ENCODE measurements at places on chromosomes 3 and 15.

GRCh38 chr3:159158213-159158612 lies 356.4 kb downstream of the MFSD1 start:
- DNase-seq: no peak

DNA sequence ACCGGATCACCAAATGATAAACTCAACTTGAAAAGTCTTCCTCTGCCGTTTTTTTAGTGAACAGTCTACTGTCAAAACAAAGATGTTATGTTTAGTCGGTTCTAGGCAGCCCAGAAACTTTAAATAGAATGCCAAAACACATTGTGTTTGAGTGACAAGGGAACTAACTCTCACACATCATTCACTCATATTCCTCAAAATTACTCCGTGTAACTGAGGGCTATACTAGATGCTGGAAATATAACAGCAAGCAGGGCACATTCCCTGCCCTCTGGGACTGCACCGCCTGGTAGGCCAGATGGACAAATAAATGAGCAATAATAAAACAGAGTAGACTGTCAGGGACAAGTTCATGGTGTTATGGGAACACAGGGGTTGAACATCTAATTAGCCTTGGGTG lies 251.4 kb downstream of the MAGI1 start:
- DNase-seq: no peak

GRCh38 chr3:52856666-52857065 lies 21.8 kb upstream of the MUSTN1 start:
- no peak for DNase-seq

- DNase-seq: peak; percentile 69
Observed at GRCh38 chr3:32401556-32402081, 10.0 kb downstream of the CMTM7 start.

DNA sequence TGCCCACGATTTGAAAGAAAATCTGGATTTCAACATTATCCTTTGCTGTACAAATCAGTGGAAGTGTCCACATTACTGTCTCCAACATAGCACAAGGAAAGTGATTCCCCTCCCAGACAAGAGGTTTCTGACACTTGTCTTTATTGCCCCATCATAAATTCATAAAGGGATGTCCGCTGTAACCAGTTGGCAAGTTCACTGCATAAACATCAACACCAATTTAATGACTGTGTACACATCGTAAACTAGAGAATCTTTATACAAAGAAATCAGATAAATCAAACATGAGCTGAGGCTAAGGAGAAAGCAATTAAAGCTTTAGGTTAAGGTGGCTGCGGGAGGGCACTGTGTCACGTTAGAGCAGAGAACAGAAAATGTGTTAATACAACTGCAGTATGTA lies 129.8 kb downstream of the MEIS2 start:
- DNase-seq: no peak

DNA sequence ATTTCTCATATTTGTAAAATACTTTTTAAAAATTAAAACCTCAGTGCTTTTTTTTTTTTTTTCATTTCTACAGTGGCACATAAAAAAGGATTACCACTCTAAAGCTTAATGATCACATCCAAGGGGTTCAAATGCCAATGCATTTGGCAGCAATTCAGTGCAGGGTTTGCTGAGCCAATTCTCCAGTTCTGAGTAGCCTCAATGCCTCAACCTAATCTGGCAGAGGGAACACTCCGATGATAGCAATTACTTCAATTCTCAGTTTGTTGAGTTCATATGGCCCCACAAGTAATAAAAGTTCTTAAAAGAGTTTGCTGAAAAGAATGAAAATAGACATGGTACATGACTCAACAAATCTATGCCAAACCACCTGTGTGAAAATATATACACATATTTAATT lies 79.3 kb upstream of the RBMS3 start:
- DNase-seq: no peak

DNA sequence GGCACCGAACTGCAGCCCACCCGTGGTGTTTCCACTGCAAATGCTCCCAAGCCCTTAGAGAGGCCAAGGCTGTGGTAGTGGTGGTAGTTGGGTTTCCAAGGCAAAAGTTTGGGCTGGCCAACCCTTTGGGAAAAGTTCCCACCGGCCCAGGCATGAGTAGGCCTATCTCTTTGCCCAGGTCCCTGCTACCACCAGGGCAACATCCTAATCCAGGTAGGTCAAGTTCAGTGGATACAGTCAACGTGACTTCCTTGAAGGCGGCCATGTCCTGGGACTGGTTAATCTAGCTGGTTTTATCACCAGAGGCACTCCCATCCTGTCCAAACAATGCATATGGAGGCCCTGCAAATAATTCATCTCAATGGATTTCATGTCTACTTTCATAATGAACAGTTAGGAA lies 1.6 kb upstream of the ONECUT1 start:
- no peak for DNase-seq

DNA sequence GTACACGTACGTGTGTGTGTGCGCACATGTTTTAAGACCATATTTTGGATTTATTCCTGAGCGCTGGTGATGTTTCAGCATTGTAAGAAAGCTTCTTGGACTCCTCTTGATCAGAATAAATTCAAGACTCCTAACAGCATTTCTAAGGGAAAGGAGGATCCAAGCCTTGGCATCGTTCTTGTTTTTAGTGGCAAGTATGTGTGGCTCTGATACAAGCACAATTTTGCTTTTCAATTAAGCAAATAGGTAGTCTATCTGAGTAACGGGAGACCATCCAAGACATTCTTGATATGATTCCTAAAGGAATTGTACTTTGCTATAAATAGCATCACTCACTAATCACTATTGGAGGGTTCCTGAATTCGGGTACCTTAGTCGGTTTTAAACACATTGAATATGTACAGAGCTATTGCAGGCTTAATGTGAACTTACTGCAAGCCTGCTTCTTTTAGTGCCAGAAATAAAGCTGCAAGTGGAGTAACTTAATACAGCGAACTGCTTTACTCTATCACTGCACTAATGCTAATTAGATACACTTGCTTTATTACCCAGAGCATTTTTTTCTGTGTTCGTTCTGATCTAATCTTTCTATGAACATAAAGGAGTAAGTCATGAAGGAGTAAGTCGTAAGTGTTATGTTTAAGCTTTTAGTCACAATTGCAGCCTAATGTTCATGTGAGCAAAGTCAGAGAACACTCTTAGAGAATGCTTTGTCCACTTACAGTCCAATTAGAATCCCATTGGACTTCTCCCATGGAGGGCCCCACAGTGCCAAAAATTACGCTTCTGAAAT lies 186.3 kb downstream of the MCTP2 start:
- DNase-seq: no peak

GRCh38 chr3:166296179-166296783 lies 459.1 kb upstream of the BCHE start:
- DNase-seq: no peak

DNA sequence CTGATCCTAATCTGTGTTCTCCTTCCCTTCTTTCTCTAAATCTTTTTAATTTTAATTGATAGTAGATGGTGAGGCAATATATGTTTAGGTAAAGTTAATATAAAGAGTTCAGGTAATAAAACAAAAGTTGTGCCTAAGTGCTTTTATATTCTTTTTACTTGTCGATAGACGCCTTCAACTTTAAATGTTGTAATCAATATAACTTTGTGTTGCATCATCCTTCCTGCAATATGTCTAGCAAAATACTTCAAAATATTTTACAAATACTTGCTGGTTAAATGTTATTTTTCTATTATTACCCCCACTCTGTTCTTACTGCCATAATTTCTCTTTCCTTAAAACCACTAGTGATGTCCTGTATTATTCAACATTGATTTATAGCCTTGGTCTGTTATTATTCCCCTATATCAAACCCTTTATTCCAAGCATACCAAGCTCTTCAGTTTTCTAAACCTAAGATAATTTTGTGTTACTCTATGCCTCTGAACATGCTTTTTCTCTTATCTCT lies 92.4 kb downstream of the NAALADL2 start:
- DNase-seq: no peak

DNA sequence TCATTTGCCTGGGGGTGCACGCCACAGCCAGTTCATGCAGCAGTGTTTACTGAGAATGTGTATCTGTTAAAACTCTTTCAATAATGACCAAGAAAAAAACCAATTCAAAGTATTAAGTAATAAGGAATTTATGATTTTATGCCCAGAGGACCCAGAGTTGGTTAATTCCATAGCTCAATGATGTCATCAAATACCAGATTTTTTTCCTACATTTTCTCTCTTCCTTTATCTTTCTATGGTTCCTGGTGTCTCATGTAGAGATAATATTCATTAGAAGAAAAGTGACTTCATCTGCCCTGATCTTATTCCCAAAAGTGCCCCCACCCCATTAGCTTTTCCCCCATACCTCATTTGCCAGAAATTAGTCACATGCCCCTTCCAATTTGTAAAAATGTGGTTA lies 44.6 kb upstream of the LMCD1 start:
- no peak for DNase-seq

GRCh38 chr3:126607214-126607908 lies 47.6 kb downstream of the TXNRD3 start:
- DNase-seq: no peak

GRCh38 chr3:140529096-140529495 lies 148.8 kb upstream of the TRIM42 start:
- DNase-seq: no peak

DNA sequence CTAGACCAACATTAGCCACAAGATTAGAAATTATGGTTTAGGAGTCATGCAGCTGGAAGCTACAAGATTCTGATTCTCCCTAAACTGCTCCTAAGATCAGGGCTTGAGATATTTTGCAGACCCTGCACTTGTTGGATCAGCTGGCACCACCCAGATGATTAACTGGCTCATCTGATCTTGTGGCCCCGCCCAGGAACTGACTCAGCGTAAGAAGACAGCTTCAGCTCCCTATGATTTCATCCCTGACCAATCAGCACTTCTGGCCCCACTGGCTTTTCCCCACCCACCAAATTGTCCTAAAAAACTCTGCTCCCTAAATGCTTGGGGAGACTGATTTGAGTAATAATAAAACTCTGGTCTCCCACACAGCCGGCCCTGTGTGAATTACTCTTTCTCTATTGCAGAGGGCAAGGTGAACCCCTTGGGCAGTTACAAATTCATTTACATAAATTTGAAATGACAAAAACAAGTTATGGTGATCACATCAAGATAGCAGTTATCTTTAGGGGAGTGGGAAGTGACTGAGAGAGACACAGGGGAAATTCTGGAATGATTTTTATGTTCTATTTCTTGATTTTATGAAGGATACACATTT lies 76.5 kb downstream of the CD200R1L start:
- no peak for DNase-seq

DNA sequence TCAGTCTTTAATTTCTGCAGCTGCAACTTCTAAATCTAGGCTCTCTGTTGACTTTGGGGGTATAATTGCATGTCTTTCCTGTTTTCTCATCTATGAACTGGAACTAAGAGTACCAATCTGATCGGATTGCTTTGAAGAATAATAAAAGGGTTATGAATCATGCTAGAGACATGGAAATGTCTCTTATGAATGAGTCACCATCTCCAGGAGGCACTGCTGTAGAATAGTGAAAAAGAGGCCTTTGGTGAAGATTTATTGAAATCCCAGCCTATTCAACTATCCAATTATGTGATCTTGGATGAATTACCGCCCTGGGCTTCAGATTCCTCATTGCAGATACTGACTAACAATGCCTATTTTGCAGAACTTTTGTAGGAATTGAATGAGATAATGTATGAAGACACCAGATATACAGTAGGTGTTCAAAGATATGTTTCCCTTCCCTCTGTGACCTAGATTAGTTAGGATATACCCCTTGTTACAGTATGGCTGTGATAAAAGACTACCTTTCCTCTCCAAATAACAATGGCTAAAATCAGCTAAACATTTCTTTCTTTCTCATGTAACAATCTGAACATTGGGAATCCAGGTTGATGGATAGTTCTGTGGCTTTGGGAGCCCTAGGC lies 11.5 kb upstream of the CMTM8 start:
- no peak for DNase-seq

DNA sequence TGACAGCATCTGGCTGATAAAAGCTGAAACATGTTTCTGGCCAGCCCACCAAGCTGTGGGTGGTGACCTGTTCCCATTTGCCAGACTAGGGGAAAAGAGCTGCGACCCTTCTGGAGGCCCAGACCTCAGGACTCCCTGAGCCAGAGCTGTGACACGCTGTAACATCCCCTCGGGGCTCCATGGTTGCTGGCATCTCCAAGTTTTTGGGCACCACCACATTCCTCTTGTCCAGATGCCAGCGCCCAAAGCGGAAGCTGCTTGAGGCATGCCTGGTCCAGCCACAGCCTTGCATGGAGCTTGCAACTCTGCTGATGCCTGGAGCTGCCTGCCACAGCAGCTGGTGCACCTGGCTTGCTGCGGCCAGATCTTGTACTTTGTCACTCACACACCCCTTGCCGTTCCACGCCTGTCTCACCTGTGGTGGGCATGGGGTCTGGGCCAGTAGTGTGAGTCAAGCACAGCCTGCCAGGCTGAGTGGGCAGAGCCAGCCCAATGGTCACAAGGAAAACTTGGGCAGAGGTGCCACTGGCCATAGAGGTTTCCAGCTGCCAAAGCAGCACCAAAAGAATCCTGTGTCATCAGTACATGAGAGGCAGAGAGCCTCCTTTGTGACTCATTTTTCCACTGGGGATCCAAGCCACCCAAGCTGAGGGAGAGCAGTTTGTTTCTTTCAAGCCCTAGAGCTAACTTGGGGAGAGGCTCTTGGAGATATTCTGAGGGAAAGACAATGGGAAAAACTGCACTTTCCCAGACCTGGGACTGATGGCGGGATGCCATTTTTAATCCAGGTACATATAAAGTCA lies 45.7 kb upstream of the PTX3 start:
- no peak for DNase-seq

DNA sequence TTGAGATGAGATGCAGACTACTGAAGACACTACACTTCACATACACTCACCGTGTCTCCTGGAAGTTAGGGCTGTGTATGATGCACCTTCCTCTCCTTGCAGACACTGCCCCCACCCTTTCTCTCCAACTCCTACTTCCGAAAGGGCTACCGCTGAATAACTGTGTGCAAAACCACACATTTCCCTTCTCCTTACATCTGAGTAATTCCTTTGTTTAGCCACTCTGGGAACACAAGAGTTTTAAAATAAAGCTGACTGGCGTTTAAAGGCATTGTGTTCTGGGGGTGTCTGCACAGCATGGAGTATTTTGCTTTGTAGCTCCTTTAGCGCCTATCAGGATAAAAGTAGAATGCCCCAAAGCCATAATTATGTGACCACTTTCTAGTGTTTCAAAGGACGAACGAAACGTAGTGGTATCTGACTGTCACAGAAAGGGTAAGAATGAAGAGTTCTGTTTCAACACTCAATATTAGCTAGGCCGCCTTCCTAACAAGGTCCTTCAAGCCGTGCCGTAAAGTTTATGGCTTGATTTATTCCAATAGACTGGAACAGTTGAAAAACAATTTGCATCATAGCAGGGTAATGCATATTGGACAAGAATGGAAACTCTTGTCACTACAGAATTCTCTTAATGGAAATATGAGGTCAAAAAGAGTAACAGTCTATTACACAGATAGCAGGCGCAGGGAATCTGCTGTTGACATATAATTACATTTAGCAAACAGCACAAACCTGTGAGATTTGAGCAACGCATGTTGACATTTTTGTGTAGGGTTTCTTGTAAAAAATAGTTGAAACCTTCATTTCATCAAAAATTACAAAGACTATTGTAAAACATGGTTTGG lies 619.9 kb downstream of the FOXP1 start:
- no peak for DNase-seq

Measured in CD4-positive, alpha-beta T cell treated with Interleukin-6 at 100 ng/mL for 8 hours (primary cell).